Diencephalon (tissue), 1 donor: ENCODE measurements at places on chromosomes 4 and X. TPM values are rescaled to one million over a fixed set of nuclear protein-coding genes. Genes with fewer than 3 reads are reported as not detected.

PCDH7 gene
- total RNA-seq: 128 TPM

FDCSP gene
- not detected for total RNA-seq

MSX1 gene
- total RNA-seq: 2.1 TPM

RAP1GDS1 gene
- total RNA-seq: 172 TPM

GPC4 gene
- 2.8 TPM for total RNA-seq

MPP1 gene
- total RNA-seq: 26.1 TPM

IGSF1 gene
- 13.6 TPM for total RNA-seq

DMRTC1 gene
- 0.46 TPM for total RNA-seq

GPR119 gene
- not detected for total RNA-seq

SNCA gene
- total RNA-seq: 158 TPM

CXCL1 gene
- total RNA-seq: 1.2 TPM

SATL1 gene
- 2.5 TPM for total RNA-seq

ZNF330 gene
- total RNA-seq: 25.6 TPM

FATE1 gene
- not detected for total RNA-seq

NUDT11 gene
- total RNA-seq: 71.0 TPM

GPR50 gene
- total RNA-seq: 0.23 TPM

ENPEP gene
- 3.0 TPM for total RNA-seq

POF1B gene
- 0.23 TPM for total RNA-seq

UGT2B15 gene
- total RNA-seq: not detected

VEGFD gene
- total RNA-seq: 0.46 TPM

LEF1 gene
- total RNA-seq: 26.5 TPM

SCML1 gene
- total RNA-seq: 6.0 TPM

COL25A1 gene
- total RNA-seq: 62.1 TPM

GABRG1 gene
- total RNA-seq: 90.7 TPM

CLTRN gene
- 0.46 TPM for total RNA-seq

GAGE12F gene
- total RNA-seq: not detected
